GM12864 (cell line): ENCODE measurements at places on chromosomes 1 and 21.

- DNase-seq: no peak
Measured at GRCh38 chr1:51345300-51345687, 14.9 kb upstream of the TTC39A start.

DNA sequence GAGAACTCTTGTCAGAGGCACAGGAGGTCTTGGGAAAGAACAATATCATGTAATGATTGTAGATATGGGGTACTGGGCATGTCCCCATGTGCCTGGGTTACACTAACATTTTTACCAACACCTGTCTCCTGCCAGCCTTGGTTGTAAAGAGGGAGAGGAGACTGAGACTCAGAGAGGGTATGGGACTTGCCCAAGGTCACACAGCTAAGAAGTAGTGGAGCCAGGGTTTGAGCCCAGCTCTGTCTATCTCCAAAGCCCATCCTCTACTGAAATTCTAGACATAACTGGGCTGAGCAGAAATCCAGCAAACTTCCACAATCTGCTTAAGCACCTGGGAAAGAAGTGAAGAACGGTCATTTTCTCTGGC is 2.6 kb upstream of the THEMIS2 start:
- DNase-seq: no peak

DNA sequence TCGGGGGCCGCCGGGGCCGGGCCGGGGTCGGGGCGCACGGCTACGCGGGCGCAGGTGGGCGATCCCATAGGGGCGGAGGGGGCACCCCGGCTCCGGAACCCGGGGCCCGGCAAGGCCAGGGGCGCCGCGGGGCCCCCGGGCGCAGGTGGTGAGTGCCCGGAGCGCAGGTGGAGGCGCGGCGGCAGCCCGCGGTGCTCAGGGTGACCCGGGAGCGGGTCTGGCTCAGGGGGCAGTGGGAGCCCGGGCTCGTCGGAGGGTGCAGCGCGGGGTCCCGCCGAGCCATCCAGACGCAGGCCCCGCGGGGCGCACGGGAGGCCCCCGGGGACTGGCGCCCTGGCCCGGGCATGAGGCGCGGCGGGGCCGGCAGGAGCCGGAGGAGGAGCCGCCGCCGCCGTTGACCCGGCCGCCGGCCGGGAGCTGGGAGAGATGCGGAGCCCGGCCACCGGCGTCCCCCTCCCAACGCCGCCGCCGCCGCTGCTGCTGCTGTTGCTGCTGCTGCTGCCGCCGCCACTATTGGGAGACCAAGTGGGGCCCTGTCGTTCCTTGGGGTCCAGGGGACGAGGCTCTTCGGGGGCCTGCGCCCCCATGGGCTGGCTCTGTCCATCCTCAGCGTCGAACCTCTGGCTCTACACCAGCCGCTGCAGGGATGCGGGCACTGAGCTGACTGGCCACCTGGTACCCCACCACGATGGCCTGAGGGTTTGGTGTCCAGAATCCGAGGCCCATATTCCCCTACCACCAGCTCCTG is 489 bp downstream of the CELSR2 start:
- DNase-seq: no peak

DNA sequence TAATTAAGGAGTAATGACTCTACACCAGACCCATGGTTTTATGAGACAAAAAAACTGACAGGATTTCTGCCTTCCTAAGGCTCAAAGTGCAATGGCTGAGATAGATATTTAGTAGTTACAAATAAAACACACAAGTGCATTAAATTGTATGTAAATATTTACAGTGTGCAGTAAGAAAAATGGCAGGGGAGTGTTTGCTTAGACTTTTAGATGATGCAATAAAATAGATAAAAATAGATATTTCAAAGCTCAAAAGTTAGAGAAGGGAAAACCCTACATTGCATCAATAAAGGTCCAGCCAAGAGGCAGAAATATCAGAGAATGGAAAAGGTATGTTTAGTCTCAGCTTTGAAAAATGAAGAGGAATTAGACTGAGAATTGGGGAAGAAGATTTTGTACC is 226.3 kb upstream of the FGGY start:
- no peak for DNase-seq

DNA sequence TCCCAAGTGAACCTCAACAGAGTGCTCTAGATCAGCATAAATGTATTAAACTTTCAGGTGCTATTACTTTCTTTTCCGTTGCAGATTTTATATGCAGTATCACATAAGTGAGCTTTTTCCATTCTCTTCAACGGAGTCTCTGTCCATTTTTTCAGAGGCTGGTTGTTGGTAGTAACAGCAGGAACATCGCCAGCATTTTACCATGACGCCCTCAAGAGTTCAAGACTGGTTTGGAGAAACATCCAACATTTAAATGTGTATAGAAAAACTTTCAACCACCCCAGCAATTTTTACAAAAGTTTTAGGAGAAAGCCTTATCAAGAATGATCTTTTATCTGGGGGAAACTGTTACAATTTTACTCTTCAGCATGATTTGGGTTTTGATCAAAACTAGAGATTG is 117.0 kb downstream of the TGFB2 start:
- no peak for DNase-seq

DNA sequence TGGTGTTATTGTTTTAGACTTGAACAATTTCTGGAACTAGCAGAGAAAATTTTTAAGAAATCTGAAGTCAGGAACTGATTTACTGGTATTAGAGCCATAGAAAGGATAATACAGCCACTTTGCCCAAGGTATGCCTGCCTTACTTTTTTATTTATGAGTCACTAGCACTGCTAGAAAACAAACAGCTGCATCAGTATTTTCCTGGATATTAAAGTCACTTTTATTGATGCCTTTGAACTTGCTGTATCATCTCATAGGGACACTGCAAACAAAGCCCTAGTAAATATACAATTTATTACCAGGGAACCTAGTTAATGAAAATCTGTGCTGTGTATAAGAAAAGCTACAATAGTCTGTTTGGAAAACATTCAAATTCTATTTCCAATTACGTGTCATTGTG is 490.8 kb upstream of the TMPRSS15 start:
- no peak for DNase-seq
